Daoy (cell line): ENCODE measurements at places on chromosomes 11 and 22. TPM values are rescaled to one million over a fixed set of nuclear protein-coding genes. Genes with fewer than 3 reads are reported as not detected.

JHY gene
- 2.2 and 2.3 TPM in 2 replicates for total RNA-seq

CDHR5 gene
- total RNA-seq: not detected in 2 replicates

DEUP1 gene
- not detected in 2 replicates for total RNA-seq

VPREB1 gene
- total RNA-seq: not detected in 2 replicates

BBOX1 gene
- not detected in 2 replicates for total RNA-seq

DNA sequence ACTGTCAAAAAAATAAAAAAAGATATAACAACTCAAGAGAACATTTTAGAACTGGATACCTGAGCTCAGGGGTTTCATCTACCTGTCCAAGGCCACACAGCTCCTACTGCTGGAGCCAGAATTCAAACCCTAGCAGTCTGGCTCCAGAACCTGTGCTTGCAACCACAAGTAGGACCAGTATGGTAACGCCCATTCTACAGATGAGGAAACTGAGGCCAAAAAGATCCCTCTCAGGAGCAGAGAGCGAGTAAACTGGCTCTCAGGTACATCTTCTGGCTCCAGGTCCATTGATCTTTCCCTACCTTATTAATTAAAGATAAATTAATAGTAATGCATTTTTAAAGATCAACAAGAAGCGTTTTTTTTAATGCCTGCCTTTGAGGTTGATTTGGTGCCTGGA lies 19.2 kb downstream of the P2RX3 start:
- no peak for DNase-seq

- DNase-seq: no peak
Observed at GRCh38 chr22:49817359-49817758, 10.3 kb downstream of the BRD1 start.

- DNase-seq: no peak
Observed at GRCh38 chr11:115499241-115499799, 4.9 kb downstream of the CADM1 start.

DNA sequence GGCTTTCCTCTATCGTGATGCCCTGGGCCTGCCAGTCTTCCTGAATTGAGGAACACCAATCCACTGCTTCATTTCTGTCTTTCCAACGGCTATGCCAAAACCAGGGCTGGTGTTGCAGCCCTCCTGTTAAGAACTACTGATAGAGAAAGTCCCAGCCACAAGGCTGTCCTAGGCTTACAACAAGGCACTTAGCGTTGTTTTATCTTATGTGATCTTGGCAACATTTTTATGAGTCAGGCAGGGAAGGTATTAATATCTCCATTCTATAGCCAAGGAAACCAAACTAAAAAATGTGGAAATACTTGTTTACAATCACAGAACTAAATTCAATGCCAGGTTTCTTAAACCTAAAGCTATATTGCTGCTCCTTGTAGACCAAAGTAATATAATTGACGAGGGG lies 89.9 kb upstream of the AMOTL1 start:
- no peak for DNase-seq

DNA sequence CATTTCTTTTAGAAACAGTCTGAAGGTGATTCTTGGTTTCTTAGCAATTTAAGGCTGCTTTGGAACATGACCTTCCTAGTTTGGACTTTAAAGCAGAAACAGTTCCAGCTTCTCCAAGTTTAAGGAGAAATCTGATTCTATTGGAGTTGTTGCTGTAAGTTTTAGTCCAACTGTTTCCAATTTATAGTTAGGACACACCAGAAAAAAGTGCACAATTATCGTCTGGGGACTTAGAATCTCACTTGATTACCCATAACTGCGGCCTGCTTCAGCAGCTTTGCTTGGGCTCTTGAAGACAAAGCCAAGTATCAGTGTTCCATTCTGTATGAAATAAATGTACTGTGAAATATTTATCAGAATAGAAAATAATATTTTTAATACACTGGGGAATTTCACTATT lies 246.6 kb downstream of the TMEM135 start:
- no peak for DNase-seq

DNA sequence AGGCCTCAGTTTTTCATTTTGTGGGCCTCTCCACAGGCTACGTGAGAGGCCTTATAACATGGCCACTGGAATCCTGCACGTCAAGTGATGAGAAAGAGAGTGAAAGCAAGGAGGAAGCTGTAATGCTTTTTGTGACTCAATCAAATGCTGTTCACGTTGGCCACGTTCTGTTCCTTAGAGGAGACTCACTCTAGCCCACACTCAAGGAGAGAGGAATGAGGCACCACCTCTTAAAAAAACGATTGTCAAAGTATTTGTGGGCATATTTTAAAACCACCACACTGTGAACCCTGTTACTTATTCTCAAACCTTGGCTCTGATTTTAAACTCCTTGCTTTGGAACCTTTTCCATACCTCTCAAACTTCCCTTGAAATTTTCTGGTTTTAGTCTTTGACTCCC lies 705.0 kb downstream of the NELL1 start:
- no peak for DNase-seq

DNA sequence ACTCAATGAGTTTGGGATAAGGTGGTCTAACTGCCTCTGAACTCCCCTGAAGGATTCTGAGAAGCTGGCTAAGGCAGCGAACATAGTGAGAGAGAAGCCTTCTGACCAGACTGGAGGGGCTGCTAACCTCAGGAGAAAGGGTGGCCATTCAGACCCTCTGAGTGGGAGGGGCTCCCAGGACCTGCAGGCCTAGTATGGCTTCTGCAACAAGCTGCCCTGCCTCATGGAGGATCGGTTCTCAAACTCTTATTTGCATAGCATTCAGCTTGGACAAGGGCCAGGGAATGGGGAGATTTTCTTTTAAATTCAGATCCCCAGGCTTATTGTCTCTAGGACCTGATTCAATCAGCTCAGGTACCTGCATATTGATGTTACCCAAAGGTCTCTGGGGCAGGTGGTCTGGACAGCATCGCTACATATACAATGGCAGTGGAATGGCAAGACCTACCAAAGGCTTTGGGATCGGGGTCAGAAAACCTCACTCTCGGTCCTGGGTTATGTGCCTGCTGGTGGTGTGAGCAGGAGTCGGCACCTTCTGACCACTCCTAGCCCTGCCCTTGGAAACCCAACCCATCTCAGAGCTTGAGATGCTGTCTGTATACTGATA lies 599.1 kb downstream of the BRD1 start:
- no peak for DNase-seq

DNA sequence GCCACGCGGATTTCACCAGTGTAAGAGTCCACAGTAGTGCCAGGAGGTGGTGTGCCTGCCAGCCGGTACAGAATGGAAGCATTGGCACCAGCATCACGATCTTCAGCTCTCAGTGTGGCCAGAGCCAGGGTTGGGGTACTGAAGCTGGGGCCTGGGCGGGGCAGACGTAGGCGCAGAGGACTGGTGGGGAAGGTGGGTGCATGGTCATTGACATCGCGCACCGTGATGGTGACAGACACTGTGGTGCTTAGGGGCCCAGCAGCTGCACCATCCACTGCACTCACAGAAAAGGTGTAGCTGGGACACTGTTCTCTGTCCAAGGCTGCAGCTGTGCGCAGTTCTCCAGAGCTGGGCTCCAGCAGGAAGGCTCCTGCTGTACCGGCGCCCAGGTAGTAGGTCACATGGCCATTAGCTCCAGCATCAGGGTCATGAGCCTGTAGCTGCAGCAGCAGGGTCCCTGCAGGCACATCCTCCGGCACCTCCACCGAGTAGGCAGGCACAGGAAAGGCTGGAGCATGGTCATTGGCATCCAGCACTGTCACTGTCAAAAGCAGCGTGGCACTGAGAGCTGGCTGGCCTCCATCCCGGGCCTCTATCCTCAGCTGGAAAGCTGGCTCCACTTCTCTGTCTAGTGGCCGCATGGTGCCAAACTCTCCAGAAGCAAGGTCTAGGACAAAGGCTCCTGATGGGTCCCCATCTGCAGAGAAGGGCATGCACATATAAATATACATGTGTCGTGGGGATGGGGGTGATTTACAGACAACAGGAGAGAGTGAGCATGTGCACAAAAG lies 7.9 kb upstream of the TPP1 start:
- no peak for DNase-seq

GRCh38 chr22:42310291-42311015 lies 40.0 kb upstream of the TCF20 start:
- no peak for DNase-seq
